ENCODE measurements at places on chromosomes 16 and 17. TPM values are rescaled to one million over a fixed set of nuclear protein-coding genes. Genes with fewer than 3 reads are reported as not detected.

KRTAP2-4 gene
- not detected for total RNA-seq

DDX42 gene
- 74.9 TPM for total RNA-seq

HOXB2 gene
- 0.41 TPM for total RNA-seq

- DNase-seq = peak; percentile 97
Observed at GRCh38 chr17:48486557-48486956, 44.3 kb downstream of the HOXB1 start.

- DNase-seq = no peak
Observed at GRCh38 chr17:4708436-4708835, 2.0 kb upstream of the ARRB2 start.

GRCh38 chr16:61926766-61927165, 109.5 kb downstream of the CDH8 start:
- DNase-seq = no peak

DNA sequence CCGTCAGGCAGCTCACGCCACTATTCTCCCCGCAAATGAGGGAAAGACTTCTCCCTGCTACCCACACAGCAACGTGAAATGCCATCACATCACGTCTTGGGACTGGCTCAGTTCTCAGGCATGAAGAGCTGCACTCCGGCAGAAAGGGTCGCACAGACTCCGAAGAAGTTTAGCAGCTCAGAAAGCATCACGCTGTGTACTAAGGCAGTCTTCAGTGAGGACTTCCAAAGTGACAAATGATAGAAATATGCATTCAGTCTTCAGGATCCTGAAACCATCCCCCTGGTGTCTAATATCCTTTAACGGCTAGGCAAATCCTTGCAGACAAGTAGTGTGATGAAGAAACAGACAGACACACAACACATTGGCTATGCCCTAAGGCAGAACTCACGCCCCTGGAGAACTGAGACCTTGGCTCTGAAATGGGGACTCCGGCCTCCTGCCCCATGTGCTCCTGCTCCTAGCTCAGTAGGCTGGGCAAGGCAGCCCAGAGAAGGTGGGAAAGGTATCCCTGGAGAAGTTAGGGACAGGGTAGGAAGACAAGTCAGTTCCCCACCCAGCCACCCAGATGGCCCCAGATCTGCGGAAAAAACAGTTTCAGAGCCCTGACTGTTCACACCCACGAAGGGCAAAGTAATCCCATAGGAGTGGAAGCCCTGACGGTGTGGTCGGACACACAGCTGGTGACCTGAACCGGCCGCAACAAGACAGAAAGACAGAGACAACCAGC, 1.6 kb downstream of the XYLT1 start:
- peak; percentile 67 for DNase-seq

DNA sequence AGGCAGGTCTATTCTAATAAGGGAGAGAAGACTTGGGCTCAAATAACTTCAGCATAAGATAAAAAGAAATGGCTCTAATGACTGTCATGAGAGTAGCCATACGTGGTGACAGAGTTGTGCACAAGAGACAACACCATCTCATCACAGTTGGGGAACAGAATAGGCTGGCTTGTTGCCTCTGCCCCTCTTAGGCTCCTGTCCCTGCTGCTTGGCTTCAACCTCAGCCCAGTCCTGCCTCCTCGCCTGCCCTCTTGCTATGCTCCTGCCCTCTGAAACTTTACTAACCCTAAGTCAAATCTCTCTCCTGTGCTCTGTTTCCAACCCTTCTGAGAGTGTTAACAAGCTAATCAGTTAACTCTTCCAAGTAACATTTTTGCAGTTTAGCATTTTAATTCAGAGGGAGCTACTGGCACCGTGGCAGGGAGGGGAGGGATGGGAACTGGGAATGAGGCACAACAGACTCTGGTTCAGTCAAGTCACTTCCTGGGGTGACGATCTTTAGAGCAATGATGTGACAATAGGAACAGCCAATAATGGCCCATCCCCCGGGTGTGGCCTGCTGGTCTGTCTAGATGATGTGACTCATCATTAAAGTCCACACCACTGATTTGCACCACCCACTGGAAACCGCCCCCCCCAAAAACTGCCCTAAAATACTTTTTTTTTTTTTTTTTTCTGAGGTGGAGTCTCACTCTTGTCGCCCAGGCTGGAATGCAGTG, 35.5 kb downstream of the DNAH17 start:
- DNase-seq = peak; percentile 40

DNA sequence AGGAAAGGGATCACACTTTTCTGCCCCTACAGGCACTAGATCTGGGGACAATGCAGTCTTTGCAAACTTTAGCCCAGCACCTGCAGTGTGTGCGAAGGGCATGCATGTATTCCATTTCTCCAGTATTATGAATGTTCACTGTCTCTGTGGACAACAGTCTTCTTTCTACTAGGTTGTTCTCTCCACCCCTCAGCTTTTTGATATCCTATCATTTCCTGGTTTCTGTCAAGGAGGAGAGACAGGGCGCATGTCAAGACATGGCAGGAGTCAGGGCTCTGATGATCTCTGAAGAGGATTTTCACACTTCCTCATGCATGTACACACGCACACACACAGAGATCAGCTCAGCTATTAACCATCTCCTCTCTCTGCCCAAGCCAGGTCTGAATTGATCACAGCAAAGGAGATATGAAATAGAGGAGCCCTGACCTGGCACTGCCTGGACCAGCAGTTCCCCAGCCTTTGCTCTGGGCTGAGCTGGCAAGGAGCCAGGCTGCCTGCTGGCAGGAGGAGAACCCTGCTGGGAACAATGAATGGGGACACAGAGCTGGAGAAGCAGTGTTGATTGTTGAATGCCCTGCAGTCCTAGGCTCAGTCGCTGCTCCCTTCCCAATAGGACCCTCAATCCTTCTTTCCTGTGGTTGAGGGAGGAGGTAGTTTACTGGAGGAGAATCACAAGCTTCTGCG, 2.6 kb downstream of the GPR179 start:
- no peak for DNase-seq

- no peak for DNase-seq
Observed at GRCh38 chr16:74711938-74712337, 11.3 kb upstream of the MLKL start.

Data from foreskin keratinocyte (primary cell).